ENCODE measurements at places on chromosomes 6 and 20. TPM values are rescaled to one million over a fixed set of nuclear protein-coding genes. Genes with fewer than 3 reads are reported as not detected.

The NOTCH4 gene
- total RNA-seq = 0.65 TPM

The TPX2 gene
- total RNA-seq = 10.6 TPM

The VGLL2 gene
- not detected for total RNA-seq

The TFAP2B gene
- total RNA-seq = 0.13 TPM

The ERVFRD-1 gene
- total RNA-seq = not detected

The OLIG3 gene
- total RNA-seq = not detected

The C20orf202 gene
- 0.07 TPM for total RNA-seq
